ENCODE measurements at places on chromosomes 11 and 22. TPM values are rescaled to one million over a fixed set of nuclear protein-coding genes. Genes with fewer than 3 reads are reported as not detected.

CELSR1 gene
- total RNA-seq, result 0.37 TPM

PLA2G3 gene
- total RNA-seq, result not detected

STX3 gene
- 20.1 TPM for total RNA-seq

- no peaks in the 10 kb centered on the region for H3K36me3 ChIP-seq
- DNase-seq, result no peak
- no peak overlapping the region for H3K27ac ChIP-seq
- no peaks in the 10 kb centered on the region for H3K27me3 ChIP-seq
Measured at GRCh38 chr22:20203142-20203551, 52.3 kb upstream of the CCDC188 start.

- no peak for DNase-seq
- H3K36me3 ChIP-seq, result no peaks in the 10 kb centered on the region
- H3K4me3 ChIP-seq, result no peak overlapping the region
Measured at GRCh38 chr11:13040969-13041561, 31.9 kb downstream of the RASSF10 start.

SNRPD3 gene
- total RNA-seq, result 166 TPM

DNA sequence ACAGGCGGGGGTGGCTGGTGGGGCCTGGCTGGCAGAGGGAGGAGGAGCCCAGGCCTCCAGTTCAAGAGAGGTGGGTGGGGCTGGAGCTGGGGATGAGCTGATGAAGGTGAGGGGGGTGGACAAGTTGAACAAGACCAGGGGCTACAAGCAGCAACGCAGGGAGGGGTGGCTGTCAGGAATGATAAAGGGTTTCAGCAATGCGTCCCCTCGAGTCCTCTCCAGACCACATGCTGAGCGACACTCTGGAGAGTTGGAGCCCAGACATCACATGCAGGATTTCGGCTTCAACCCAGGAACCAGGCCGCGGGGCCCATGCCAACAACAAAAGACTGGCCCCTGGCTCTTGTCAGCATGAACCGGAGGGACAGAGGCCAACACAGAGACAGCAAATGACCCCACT is 480.3 kb downstream of the BRD1 start:
- H3K27ac ChIP-seq, result no peak overlapping the region
- H3K27me3 ChIP-seq, result no peaks in the 10 kb centered on the region
- no peaks in the 10 kb centered on the region for H3K36me3 ChIP-seq
- no peak for DNase-seq

DNA sequence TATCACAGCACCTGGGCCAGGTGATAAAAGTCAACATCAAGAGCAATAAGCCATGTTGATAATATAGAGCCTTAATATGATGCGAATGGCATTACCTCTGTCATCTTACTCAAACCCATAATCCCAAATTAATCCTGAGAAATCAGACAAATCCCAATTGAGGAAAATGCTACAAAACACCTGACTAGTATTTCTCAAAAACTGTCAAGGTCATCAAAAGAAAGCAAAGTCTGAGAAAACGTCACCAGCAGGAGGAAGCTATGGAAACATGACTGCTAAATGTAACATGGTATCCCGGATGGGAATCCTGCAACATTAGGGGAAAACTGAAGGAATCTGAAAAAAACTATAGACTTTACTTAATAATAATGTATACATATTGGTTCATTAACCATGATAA is 29.6 kb downstream of the ASCL2 start:
- no peaks in the 10 kb centered on the region for H3K36me3 ChIP-seq
- no peak for DNase-seq
- H3K27me3 ChIP-seq, result peaks cover 32% of the 10 kb centered on the region
- H3K4me1 ChIP-seq, result no peaks in the 10 kb centered on the region

DNA sequence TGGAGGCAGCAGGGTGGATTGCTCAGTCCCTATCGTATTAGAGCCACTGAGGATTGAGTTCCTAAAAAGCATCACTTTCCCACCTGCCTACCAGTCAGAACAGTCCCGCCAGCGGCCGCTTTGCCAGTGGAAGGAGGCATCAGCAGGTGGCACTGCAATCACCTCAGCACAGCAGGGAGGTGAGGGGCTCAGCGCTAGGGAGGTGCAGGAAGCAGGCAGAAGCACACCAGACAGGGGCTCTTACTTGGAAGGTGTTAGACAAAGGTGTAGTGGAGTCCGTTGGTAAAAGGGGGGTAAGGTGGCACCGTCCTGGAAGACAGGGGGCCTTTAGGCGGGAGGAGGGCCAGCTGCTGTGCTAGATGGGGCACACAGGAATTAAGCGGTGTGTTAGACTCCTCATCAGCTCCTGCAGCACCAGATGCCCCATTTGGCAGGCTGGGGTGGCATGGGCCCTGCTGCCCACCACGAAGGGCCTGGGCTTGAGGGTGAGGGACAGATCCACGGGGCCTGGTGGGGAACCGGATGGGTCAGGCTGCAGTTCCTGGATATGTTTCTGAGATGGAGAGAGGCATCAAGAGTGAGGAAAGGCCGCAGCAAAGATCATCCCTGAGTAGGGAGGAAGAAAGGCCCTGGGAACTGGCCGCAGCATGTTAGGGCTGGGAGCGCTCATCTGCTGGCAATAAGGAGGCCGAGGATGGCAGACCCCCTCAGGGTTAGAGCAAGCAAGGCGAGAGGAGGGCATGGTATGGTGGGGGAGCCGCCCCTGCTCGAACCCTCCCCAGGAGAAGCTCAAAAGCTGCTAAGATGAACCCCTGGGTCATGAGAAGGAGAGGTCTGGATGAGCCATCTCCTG is 42.5 kb downstream of the C11orf58 start:
- no peak overlapping the region for H3K27ac ChIP-seq
- no peaks in the 10 kb centered on the region for H3K36me3 ChIP-seq
- no peaks in the 10 kb centered on the region for H3K27me3 ChIP-seq
- H3K4me1 ChIP-seq, result no peaks in the 10 kb centered on the region
- no peak overlapping the region for H3K4me3 ChIP-seq
